ENCODE measurements at places on chromosomes 3 and 15. TPM values are rescaled to one million over a fixed set of nuclear protein-coding genes. Genes with fewer than 3 reads are reported as not detected.

- DNase-seq, result no peak
These were observed 38.3 kb downstream of the PDE8A start for GRCh38 chr15:85019815-85020590.

DNA sequence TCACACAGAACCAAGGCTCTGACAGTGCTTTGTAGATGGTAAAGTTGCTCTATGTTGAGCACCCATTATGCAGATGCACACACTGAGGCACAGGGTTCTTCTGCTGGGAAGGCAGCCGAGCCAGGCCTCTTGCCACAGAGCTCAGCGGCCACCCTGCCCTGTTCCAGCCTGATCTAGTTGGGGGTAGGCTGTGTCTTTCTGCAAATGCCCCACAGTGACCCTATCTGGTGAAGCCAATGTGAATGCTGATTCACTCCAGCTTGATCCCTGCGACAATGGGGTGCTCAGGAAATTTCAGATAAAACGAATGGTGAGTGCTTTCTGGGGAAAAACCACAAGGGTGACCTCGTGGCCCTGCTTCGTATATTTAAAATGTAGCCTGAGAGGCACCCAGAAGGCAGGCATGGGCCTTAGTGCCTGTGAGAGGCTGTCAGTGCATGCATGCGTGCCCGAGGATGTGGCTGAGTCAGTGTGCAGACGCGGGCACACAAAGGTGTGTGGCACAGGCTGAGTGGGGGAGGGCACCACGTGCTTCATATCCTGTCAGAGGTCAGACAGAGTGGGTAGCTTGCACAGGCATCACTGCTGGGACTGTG, 85.7 kb downstream of the ATP2B2 start:
- no peak for DNase-seq

- DNase-seq, result no peak
These were observed 1.5 kb downstream of the CHSY1 start for GRCh38 chr15:101250341-101250831.

DNA sequence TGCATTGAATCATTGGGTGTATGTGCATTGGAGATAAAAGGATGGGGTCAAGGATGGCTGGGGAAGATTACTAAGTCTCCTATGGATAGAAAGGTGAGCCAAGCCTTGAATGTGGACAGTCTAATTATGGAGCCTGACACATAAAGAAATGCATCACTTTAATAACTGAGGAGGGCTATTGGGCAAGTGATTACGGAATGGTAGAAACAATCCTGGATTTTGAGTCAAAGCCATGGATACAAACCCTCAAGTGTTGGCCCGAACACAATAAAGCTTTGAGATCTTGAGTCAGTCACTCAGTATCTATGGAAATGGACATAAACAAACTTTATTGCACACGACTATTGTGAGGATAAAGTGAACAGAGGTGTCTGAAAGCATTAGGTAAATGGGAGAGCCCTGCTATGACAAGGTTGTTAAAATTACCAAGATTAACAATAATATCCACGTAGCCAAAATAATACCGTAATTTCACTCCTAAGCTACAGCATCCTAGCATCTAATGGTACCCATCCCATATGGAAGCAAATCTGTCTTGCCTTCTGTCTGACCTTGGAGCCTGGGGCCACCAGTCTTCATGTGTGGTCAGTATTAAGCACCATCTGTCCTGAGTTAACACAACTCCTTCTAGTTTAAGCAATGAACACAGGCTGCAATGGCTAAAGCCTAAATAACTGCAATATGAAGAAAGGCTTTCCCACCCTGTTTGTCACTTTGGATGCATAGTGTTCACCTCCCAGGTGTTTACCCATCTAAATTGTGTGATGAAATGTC, 136.9 kb upstream of the PRICKLE2 start:
- DNase-seq, result no peak

DNA sequence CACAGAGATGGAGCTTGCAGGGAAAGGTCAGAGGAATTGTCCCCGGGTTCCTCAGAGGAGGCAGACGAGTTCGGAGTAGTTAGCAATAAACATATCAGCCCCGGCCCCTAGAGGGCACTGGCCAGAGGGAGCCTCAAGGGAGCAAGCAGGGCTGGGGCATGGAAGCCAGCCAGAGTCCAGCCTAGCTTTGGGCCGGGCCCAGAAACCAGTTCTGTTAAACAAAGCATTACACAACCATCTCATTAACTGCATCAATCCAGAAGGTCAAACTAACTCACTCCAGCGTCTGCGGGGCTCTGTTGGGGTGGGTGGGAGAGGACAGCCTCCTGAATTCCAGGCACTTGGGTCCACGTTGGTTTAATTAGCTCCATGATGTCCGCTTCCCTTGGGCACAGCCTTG, 41.0 kb upstream of the IREB2 start:
- peak; percentile 77 for DNase-seq

GRCh38 chr3:128487813-128488635, 5.0 kb downstream of the GATA2 start:
- peak; percentile 84 for DNase-seq

DNA sequence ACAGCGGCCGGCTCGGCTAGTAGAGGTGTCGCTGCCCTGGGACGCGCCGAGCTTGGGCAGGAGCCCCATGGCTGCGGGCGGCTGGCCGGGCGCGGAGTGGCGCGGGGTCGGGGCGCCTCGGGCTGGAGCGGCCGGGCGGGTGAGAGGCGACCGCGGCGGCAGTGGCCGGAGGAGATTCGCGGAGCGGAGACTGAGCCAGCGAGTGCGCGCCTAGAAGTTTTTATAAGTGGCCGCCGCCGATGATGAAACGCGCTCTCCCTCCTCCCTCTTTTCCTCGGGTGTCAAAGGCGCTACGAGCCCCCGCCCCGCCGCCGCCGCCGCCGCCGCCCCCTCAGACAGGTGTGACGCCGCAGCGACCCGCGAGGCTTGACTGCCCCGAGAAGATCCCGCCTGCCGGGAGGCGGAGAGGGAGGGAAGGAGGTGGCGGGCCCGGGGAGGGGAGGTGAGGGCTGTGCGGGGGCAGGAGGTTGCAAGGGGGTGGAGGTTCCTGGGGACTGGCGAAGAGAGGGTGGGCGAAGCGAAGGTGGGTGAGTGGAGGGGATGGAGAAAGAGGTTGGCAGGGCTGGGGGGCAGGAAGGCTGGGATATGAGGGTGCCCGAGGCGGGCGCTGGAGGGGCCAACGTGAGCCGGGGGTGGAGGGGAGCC, at the start of gene SLCO2A1:
Gene SLCO2A1 (minus strand): TSS at position 192 of the 645 bp plus-strand sequence. CDS start 123 bp downstream, at position 69.
- peak; percentile 21 for DNase-seq

GRCh38 chr15:69536726-69537512, 84.3 kb downstream of the RPLP1 start:
- DNase-seq, result no peak

DNA sequence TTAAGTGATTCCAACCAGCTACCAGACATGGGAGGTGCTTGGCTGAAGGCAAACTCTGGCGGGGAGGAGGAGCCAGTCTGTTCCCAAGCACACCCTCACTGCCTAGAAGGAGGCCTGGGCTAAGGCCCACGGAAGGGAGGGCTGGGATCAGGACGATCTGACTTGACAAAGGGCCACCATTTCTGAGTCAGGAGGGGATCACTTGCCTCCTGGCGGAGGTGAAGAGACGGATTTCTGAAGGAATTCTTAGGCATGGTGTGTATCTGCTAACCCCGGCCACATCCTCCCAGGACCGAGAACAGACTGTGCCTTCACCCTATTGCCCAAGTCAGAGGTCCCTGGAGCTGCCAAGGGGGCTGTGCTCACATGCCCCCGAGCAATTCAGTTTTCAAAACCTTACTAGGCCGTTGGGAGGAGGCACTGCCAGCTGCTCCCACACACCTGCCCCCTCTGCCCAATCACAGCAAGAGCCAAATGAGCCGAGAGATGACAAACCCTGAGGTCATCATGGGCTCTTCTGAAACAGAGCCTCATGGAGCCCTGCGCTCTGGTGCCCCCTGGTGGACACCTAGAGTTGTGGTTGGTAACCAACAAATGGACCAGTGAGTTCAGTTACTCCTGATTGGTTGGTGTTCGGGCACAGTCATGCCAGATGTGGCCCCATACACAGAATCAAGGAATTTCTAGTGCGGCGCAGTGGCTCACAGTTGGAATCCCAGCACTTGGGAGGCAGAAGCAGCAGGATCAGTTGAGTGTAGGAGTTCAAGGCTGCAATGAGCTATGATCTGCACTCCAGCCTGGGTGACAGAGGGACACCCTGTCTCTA, 6.5 kb upstream of the TNK2 start:
- peak; percentile 97 for DNase-seq

DNA sequence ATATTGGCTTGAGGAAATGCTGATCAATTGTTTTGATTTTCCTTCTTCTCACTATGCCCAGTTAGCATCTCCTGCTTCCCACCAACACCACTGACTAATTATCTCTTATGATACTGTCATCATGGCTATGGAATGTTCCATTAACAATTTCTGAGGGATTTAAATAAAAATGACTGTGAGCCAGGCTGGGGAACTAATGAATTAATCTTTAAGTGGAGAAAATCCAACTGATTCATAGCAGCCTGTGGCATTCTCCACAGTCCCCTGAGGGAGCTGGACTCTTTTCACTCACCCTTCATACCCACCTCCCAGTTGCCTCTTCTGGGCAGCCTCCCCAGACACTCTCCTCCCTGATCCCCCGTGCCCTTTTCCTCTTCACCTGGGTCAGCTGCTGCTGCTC, 353.6 kb downstream of the CLSTN2 start:
- no peak for DNase-seq

GRCh38 chr3:195263925-195264600, 6.9 kb downstream of the XXYLT1 start:
- DNase-seq, result no peak

DNA sequence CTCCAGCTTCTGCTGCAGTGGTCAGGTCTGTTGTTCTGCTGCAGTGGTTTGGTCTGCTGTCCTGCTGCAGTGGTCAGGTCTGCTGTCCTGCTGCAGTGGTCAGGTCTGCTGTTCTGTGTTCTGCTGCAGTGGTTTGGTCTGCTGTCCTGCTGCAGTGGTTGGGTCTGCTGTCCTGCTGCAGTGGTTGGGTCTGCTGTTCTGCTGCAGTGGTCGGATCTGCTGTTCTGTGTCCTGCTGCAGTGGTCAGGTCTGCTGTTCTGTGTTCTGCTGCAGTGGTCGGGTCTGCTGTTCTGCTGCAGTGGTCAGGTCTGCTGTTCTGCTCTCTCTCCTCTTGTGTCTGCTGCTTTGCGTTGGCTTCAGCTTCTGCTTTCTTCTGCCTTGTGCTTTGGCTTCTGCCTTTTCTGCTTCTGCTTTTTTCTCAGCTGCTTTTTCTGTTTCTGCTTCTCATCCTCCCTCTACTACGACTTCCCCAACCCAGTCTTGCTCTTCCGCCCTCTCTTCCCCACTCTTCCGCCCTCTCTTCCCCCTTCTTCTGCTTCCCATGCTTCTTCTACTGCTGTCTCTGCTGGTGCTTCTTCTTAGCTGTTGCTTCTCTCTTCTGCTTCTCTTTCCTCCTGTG, 50.7 kb downstream of the FAM43A start:
- DNase-seq, result no peak

- no peak for DNase-seq
These were observed 8.4 kb upstream of the SLCO2A1 start for GRCh38 chr3:134038071-134038491.

GRCh38 chr3:107627962-107628542, 105.3 kb downstream of the BBX start:
- DNase-seq, result no peak

- DNase-seq, result no peak
These were observed 102.8 kb downstream of the STT3B start for GRCh38 chr3:31635545-31635944.

DNA sequence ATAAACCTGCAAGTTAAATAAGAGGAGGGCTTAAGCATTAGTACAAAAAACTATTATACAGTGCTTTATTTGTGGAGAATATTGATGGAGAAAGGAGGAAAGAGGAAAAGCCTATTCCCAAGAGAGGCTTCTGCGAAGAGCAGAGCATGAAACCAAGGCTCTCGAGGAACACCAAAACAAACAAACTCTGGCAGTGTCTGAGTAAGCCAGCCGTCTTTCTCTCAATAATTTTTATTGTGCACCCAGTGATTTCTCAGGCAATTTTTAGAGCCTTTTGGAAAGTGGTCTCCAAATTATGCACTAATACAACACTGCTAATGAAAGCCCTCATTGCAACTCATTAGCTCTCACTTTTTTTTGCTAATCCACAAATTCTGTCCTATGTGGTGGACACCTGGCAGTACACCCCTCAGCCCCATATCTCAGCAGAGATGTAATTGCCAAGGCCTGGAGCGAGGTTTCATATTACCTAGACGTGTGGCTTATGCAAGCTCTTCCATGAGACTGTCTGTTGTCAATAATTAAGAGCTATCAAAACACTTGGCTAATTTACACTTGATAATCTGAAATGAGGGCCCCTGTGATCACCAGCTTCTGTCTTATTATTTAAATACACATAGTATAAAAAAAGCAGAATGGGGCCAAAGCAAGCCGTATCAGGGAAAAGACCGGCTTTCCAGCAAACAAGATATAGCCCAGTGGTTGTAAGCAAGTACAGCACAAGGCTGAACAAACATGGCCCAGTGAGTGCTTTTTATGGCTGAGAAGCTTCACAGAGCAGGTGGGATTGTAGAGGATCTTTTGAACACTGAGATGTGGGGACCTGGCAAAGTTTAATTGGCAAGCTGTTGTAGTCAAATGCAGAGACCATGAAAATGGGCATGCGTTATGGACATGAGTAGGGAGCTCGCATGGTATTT, 216.9 kb downstream of the ROBO2 start:
- no peak for DNase-seq

DNA sequence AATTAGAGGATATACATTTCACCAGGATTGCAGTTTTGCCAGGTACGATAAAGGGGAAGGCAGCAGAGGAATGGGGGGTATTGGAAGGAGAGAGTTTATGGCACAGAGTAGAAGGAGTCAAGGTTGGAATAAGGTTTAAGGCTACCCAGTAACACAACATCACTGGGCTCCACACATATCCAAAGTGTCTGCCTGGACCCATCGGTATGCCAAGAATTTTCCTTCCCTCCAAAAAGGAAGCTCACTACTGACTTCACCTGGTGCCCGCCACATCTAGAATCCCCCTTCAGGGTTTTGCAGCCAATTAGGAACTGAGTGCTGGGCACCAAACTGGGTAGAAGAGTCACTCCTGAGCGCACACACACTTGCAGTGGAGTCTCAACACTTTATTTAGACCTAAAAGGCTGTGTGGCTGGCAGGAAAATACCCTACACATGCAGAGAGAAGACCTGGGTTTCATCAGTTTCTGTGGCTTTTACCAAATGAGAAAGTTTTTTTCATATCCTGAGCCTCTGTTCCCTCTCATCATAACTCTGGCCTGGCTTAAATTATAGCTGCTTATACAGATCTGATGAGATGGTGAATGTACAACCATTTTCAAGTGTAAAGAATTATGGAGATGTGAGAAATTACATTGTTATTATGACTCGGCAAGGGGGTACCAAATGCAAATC, 190.8 kb upstream of the LPP start:
- DNase-seq, result no peak

- no peak for DNase-seq
These were observed 18.1 kb downstream of the RNF111 start for GRCh38 chr15:59005579-59005978.

GOLGA8G gene
- not detected for total RNA-seq

GOLGB1 gene
- total RNA-seq, result 30.7 TPM

CPA3 gene
- 0.74 TPM for total RNA-seq

GOLGA6A gene
- total RNA-seq, result 1.1 TPM

RAB8B gene
- total RNA-seq, result 18.1 TPM

CLDN18 gene
- total RNA-seq, result not detected

POPDC2 gene
- total RNA-seq, result 103 TPM

SLC25A38 gene
- total RNA-seq, result 29.0 TPM

RETNLB gene
- total RNA-seq, result not detected

GRK7 gene
- total RNA-seq, result not detected

P2RY14 gene
- 1.9 TPM for total RNA-seq

Data from psoas muscle (tissue), 8 donors.